Stimulated activated CD4-positive, alpha-beta T cell treated with anti-CD3 and anti-CD28 coated beads, Interleukin-2, amount 100 ng/mL, for 4 hours (primary cell): ENCODE measurements at places on chromosomes 3 and 15.
A peak's percentile ranks its signal among the peaks of the same experiment; 100 is the strongest.

GRCh38 chr3:32143849-32144757 lies 37.7 kb downstream of the GPD1L start:
- peak; percentile 38 for DNase-seq

DNA sequence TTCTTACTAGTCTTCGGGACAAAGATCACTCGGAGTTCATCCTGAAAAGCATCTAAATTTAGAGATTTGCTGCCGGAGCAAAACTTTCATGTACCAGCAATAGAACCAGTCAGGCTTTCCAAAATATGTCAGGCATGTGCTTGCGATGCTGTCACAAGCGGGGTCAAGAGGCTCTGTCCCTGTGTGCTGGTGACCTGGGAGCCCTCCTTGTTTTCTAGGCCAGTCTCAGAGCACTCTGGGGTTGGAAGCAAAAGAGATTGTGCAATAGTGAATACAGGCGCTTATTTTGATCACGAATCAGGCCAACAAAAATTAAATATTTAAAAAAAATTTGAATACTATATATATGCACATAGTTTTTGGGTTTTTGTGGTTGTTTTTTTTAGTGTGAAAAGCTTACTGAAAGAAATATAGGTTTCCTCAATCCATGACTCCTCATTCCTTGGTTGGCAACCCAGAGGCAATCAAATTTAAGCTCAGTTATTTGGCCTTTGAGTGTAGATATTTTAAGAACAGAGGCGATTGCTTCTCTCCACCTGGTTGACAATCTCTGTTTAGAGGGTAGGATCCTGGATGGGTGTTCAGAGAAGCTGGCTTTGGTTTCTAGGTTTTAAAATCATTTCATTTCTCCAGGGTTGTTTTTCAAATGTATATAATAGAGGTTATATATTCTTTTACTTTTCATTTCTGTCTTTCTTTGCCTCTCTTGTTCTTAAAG lies 8.4 kb upstream of the KLHL24 start:
- DNase-seq, result no peak

DNA sequence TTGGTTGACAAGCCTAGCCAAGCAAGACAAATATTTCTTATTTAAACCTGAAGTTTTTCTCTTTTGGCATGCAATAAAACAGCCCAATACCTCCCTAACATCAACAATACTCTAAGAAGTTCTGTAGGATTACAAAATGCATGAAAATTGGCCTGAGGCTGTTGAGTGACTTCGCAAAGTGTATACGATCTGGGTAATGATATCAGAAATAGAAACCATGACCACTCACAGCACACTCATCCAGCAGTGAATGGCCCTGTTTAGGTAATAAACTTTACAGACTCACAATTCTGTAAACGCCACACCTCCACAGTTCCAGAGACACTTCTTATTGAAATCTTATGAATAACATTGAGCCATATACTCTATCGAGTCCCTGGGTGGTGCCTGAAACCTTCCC lies 83.0 kb upstream of the NAALADL2 start:
- no peak for DNase-seq

GRCh38 chr3:167209011-167209410 lies 171.1 kb downstream of the ZBBX start:
- DNase-seq, result no peak

DNA sequence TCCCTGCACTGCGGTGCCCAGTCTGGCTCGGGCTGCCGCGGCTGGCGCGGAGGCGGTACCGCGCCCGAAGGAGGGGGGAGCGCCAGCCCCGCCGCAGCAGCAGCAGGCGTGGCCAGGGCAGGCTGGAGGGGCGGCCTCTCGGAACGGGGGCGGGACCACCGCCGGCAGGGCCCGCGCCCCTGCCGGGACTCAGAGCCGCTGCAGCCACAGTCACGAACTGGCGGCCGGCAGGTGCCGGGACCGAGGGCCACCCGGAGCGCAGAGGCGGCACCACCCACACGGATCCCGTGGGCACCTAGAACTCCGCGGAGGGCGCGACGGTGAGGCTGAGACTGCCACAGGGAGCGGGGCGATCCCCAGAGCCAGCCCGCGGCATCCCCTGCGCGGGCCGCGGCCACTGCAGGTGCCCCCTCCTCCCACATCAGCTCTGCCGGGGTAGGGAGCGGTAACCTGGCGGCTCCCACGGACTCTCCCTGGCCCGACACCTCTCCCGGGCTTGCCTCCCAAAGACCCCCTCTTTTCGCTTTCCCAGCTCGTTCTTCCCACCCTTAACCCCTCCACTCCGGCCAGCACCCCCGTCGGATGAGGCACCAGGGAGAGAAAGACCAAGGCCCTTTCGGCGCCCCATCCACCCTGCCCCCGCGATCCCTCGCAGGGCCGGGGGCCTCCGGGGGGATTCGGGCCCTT lies at the start of gene VWA5B2:
TSS of gene VWA5B2 (plus strand) at position 192 of the 687 bp plus-strand sequence. CDS start 944 bp downstream, outside the sequence.
- DNase-seq, result peak; percentile 50

DNA sequence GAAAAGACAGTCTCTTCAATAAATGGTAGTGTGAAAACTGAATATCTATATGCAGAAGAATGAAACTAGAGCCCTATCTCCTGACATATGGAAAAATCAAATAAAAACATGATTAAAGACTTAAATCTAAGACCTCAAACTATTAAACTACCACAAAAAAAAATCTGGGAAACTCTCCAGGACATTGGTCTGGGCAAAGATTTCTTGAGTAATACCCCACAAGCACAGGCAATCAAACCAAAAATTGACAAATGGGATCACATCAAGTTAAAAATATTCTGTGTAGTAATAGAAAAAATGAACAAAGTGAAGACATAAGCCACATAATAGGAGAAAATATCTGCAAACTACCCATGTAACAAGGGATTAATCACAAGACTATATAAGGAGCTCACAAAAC lies 286.4 kb downstream of the TBC1D5 start:
- no peak for DNase-seq

GRCh38 chr15:96123630-96124187 lies 206.8 kb upstream of the NR2F2 start:
- no peak for DNase-seq

GRCh38 chr15:76991048-76991447 lies 3.9 kb upstream of the PSTPIP1 start:
- DNase-seq, result no peak

GRCh38 chr15:49415638-49416037 lies 7.4 kb upstream of the FGF7 start:
- no peak for DNase-seq

- DNase-seq, result no peak
Observed at GRCh38 chr15:86300390-86301125, 220.9 kb downstream of the AGBL1 start.

GRCh38 chr3:163481738-163482137 lies 1596.6 kb downstream of the SI start:
- no peak for DNase-seq

DNA sequence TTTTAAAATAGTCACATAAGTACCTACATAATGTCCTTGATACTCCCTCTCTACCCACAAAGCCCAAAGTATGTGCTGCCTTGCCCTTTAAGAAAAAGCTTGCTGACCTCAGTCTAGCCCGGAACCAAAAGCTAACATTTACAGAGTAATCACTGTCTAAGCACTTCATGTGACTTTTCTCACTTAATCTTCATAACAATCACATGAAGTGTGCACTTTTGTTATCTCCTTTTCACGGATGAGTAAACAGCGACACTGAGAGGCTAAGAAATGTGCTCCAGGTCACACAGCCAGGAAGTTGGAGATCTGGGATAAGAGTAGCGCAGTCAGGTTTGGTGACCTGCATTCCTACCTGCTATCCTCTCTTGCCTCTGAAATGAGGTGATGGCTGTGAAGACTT lies 194.0 kb downstream of the ITPR1 start:
- no peak for DNase-seq

DNA sequence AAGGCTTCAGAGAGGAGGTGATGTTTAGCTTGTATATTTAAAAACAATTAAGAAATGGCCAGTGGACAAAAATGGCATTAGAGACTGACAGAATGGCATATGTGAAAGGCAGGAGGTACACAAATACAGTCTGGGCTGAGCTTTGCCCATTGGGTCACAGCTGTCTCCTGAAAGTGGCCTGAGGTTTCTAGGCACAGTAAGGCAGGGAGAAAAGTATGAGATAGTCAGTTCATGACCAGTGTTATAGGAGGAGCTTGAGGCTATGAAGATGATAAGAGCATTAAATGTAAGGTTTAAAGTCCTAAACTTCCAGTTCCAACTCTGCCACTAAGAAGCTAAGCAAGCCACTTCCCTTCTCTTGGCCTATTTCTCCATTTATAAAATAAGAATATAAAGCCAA lies 111.2 kb upstream of the SETMAR start:
- DNase-seq, result no peak

DNA sequence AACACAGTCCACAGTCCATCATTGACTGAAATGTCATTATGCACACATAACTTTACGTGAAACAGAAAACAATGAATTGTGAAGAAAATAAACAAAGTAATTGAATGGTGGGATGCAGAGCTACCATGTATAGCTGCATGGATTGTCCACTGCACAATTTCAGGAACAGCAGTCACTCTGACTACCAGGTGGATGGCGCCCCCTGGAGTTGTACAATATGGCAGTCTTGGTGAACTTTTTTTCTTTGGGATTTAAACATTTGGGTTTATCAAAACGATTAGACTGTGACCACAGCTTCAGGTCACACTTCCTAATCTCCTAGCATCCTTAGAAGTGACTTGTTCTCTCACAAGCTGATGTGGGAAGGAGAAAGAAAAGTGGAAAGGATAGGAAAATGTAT lies 48.9 kb upstream of the TCF12 start:
- no peak for DNase-seq

DNA sequence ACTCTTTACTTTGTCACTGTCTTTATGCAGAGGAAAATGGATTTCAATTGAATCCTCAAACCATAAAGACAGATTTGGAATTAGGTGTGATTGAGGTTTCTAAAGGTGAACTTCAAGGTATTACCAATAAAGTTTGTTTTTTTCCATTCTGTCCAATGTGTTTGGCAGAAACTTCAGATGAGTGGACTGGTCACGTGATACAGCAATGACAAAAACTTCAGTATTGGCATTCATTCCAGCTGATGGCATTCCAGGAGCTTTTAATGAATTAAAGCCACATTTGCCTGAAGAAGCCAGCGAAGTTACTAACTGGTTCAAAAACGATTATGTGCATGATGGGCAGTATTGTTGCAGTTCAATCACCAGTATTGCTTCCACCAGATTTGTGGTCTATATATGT lies 4.5 kb upstream of the MASP1 start:
- DNase-seq, result no peak

- DNase-seq, result peak; percentile 10
Observed at GRCh38 chr15:99732751-99733267, 428 bp downstream of the LYSMD4 start.

- DNase-seq, result no peak
Observed at GRCh38 chr15:66253418-66254088, at the start of gene MEGF11. Gene MEGF11, minus strand, starts transcription at chr15:66253750. Its CDS starts 125,347 bp downstream, at chr15:66128403.

- DNase-seq, result no peak
Observed at GRCh38 chr15:93223803-93224202, 134.8 kb upstream of the RGMA start.

- no peak for DNase-seq
Observed at GRCh38 chr3:177449360-177450006, 252.2 kb upstream of the TBL1XR1 start.

GRCh38 chr3:38843898-38844297 lies 27.9 kb upstream of the SCN10A start:
- DNase-seq, result no peak

DNA sequence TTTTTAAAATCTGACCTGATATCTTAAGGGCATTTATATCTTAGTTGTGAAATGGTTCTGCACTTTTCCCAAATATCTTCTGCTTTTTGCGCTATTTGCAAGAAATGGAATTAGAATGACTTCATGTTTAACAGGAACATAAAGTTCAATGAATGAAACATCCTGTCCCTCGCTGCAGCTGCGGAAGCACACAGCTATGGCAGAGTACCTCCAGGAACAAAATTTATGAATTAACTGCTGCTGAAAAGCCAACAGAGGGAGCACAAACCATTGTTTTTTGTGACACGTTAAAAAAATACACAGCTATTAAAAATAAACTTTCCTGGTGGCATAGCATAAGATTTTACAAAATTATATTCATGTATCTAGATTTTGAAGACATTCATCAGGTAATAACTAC lies 404.4 kb upstream of the MDFIC2 start:
- no peak for DNase-seq
